CD8-positive, alpha-beta memory T cell (primary cell): ENCODE measurements at places on chromosomes 13 and 19.
A peak's percentile ranks its signal among the peaks of the same experiment; 100 is the strongest.

DNA sequence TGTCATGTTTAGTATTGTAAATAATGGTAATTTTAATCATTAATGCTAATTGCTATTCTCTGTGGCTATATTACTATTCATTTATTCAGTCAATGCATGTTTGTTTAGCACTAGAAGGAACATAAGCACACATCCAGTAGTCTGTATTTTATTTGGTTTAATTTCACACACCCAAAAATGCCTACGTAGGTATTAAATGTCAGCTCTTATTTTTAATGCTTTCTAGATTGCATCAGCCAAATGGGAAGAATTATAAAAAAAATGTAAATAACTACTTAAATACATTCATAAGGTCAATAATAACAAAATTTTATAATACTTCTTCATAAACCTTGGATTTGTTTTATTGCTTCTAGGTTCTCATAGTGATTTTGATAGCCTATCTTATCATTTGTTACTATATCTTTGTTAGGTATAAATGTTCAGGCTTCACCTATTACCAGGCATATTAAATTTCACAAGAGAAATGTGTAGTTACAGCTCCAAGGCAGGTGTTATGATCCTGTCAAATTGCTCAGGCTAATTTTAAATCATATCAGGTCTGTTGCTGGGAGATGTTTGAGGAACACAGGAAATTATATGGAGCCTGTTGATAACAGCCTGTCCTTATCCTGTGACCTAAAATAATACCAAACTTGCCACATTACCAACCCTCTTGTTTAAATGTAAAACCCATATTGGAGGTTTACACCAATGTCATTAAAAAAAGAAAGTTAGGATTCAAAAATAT is 34.4 kb downstream of the ITGBL1 start:
- no peak for DNase-seq

- no peak for DNase-seq
Measured at GRCh38 chr13:113926951-113927660, 46.8 kb downstream of the C13orf46 start.

DNA sequence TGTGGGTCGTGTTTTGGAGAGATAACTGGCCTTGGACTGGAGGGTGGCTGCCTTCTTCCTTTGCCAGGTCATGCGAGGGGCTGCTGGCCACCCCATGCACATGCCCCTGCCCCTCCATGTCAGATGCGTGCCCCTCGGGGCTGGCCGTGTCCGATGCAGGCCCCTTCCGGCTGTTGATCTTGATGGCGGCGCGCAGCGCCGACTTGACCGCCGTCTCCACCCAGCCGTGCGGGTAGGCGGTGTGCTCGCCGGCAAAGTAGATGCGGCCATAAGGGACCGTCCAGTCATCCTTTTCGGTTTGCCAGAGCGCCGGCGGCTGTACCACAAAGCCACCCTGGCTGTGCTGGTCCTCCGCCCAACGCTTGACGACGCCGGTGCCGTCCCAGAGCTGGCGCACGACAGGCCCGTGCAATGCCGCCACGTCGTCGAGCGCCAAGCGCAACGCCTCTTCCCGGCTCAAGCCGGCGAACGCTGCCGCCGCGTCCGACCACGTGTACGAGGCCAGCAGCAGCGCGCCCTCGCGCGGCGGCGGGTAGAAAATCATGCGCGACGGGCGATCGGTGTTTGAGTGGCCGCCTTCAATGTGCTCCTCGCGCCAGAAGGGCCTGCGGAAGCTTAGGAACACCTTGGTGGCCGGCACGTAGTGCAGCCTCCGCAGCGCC is 6.9 kb downstream of the IL4I1 start:
- peak; percentile 64 for DNase-seq

DNA sequence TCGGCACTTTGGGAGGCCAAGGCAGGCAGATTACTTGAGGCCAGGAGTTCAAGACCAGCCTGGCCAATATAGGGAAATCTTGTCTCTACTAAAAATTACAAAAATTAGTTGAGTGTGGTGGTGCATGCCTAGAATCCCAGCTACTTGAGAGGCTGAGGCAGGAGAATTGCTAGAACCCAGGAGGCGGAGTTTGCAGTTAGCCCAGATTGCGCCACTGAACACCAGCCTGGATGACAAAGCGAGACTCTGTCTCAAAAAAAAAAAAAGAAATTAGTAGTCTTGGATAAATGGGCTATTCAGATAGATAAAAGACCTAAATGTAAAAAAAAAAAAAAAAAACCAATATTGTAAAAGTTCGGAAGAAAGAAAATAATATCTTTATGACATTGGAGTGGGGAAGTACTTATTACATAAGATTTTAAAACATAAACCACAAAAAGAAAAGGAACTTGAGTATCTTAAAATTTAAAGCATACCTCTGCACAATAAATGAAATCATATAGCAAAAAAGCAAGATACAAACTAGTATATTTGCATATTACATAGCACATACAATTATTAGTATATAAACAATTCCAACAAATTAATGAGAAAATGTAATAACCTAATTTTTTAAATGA is 26.7 kb upstream of the RNASEH2B start:
- no peak for DNase-seq

- DNase-seq = peak; percentile 56
Measured at GRCh38 chr19:46678110-46678732, 17.2 kb upstream of the DACT3 start.

DNA sequence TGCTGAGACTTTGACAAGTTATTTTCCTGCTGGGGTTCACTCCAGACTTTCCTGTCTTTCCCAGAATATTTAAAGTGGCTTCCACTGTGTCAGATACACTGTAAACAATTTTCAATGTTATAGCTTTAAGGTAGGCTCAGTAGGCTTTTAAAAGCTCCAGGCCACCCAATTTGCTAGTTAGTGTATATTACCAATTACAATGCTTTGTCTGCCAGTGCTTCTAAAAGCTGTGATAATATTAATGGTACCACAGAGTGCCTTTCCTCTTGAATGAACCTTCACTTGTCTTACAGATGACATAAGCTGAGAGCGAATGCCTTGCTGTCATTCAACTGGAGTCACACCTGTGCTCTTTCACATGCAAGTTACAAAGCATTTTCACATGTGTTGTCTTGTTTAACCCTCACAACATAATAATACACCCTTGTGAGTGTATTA is 239.7 kb upstream of the HTR2A start:
- DNase-seq = no peak

GRCh38 chr19:34953092-34953491 is 10.9 kb downstream of the ZNF792 start:
- no peak for DNase-seq
